ENCODE measurements at places on chromosomes 6 and 20.
A peak's percentile ranks its signal among the peaks of the same experiment; 100 is the strongest.

GRCh38 chr6:116514111-116514510 lies 2.7 kb downstream of the CALHM5 start:
- no peak for DNase-seq

- no peak for DNase-seq
Measured at GRCh38 chr6:37520926-37521325, 21.2 kb upstream of the CCDC167 start.

DNA sequence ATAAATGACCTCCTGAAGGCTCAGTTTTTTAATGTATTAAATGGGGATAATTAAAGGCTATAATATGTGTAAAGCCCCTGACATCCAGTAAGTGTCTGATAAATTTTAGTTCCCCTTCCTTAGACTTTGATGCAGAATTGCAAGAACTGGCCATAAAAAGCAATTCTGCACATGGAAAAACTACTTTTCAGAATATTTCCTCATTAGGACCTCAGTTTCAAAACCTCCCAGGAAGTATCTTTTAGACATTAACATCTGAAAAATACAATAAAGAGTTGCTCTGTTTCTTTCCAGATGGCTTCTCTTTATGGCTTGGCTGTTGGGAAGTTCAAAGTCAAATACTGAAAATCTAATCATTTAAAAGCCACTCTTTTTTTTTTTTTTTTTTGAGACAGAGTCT lies 106.3 kb upstream of the ZNF217 start:
- DNase-seq: no peak

DNA sequence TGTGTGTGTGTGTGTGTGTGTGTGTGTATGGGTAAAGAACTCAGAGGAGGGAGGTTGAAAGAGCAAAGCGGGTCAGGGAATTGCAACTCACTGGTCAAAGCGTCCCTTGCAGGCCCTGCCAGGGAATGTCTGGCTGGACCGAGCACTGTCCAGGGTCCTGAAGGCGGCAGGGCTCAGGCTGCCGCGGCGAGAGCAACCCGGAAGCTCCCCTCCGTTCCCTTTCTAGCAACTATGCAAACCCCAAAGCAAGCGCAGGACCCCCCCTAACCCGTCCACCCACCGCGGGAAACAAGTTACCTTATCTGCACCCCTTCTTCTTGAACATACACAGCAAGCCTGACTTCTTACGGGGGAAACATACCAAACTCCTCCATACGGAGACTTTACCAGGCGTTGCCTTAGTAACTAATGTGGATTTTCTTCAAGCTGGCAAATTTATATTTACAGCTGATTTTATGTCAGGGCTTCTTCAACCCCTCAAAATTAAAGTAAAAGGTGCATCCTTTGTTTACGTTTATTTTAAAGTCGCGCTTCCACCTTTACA lies 538 bp upstream of the GRM1 start:
- peak; percentile 31 for DNase-seq

DNA sequence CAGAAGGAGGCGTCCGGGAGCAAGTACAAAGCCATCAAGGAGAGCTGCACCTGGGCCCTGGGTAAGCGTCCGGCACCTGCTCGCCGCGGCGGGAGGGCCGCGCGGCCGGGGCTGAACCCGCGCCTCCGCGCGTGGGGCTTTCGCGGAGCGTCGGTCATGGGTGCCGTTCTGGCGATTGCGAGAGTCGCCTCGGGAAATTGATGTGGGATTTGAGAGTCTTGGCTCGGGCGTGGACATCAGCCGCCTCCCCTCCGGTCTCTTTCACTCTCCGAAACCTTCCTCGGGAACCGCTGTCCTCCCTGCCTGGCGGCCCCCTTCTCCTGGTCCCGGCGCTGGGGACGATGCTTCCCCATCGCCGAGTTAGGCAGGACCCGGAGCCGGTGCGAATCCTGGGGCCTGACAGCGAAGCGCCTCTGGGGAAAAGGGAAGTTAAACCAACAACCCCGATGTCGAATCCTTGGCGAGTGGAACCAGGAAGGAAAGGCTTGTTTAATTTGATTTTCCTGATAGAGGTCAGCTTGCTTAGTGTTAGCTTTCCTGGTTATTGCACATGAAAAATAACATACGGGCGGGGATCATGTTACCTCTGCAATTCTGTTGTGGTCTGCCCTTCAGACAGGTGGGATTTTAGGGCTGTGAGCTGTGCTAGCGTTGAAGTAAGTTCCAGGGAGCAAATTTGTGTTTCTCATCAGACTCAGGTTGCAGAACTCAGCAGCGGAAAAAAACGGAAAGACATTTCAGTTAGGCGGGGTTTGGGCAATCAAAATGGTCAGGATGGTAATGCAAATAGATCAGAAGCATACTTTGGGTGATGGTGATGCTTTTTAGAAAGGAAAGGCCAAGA lies 594 bp downstream of the ARFGEF3 start:
- no peak for DNase-seq
